ENCODE measurements at places on chromosomes 11 and 22.
A peak's percentile ranks its signal among the peaks of the same experiment; 100 is the strongest.

- DNase-seq, result no peak
Measured at GRCh38 chr11:90556026-90556425, 333.2 kb upstream of the CHORDC1 start.

GRCh38 chr11:92550411-92550810 lies 325.8 kb downstream of the FAT3 start:
- no peak for DNase-seq

- DNase-seq, result no peak
Measured at GRCh38 chr11:71213696-71214552, 38.5 kb downstream of the SHANK2 start.

GRCh38 chr11:65952052-65952521 lies 6.8 kb downstream of the TSGA10IP start:
- DNase-seq, result no peak

GRCh38 chr11:67605231-67606011 lies 1.3 kb upstream of the NDUFV1 start:
- DNase-seq, result no peak

- DNase-seq, result no peak
Measured at GRCh38 chr11:19357943-19358342, 117.2 kb upstream of the E2F8 start.

- peak; percentile 21 for DNase-seq
Measured at GRCh38 chr11:30535818-30536217, 50.3 kb downstream of the MPPED2 start.

DNA sequence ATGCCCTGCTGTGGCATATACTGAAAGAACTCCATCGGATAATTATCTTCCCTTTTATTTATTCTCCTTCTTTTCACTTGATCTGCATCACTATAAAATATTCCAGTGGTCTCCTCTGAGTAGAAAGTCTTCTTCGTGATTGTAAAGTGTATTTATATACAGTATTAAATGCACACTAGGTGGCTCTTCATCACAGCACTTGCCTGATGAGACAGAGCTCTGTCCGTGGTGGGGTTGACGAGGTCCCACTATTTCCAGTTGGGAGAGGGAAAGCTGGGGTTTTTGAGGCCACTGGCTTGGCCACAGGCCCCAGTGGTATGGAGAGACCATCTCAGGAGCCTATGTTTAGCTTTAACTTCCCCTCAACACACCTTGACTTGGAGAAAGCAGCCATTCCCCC lies 31.6 kb upstream of the ZBTB16 start:
- no peak for DNase-seq

- DNase-seq, result no peak
Measured at GRCh38 chr22:35518811-35519210, 21.8 kb upstream of the RASD2 start.

DNA sequence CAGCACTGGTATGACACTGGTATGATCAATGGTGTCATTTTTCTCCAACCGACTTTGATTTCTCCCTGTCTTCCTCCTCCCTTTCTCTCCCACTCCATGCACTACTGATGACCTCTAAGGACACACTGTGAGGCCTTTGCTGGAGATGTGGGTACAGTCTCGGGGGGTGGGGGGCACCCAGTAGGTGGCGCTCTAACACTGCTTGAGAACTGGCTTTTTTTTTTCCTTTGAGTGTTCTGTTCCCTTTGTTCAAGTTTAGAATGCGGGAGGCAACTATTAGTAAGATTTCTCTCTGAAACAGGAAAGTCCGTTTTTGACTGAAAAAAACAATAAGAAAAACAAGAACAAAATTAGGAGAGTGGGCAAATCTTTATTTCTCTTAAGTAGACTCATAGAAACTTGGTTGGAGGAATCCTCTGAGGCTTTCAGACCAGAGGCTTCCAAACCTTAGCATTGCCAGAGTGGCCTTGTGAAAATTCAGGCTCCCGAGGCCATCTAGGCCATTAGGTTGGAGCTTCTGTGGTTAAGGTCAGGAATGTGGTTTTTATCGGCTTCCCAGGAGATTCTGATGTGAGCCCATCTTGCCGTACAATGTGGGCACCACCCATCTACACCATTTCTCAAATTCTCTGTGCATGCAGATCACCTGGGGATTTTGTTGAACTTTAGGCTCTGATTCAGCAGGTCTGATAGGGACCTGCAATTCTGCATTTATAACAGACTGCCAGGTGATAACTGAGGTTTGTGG lies 43.2 kb downstream of the PANX1 start:
- peak; percentile 44 for DNase-seq

GRCh38 chr11:75369560-75370255 lies 18.2 kb upstream of the ARRB1 start:
- no peak for DNase-seq

GRCh38 chr11:107744736-107745135 lies 32.9 kb upstream of the SLN start:
- DNase-seq, result no peak

DNA sequence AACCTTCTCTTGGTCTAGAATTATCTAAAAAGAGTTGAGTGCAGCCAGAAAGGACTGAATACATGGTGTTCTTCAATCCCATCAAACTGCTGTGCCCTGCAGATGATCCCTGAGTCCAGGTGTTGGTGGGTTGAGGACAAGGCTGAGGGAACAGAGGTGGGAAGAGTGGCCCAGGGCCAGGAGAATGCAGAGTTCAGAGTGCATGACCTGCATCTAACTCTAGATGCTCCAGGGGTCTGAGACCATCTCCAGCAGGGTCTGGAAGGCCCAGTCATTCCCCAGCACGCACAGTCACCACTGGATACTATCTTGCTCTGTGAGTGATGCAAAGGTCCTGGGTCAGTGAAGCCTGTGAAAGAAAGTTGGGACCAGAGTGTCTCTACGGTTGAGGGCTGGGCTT lies 2.1 kb upstream of the VPREB1 start:
- DNase-seq, result no peak

DNA sequence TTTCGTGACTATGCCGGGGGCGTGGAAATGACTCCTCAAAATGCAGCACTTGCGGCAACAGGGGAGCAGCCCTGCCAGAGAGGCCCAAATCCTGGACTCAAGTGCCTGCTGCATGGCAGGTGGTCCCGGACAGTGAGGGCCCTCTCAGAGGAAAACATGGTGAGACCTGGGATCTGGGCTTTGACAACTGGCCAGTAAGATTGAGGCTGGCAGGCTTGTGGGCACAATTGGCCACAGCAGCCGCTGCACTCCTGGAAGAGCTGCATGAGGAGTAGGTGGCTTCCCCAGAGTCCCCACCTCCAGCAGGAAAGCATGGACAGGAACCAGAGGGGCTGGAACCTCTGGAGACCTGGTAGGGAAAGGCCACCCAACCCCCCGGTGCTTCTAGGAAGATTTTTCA lies 13.4 kb downstream of the LINC01488 start:
- no peak for DNase-seq

DNA sequence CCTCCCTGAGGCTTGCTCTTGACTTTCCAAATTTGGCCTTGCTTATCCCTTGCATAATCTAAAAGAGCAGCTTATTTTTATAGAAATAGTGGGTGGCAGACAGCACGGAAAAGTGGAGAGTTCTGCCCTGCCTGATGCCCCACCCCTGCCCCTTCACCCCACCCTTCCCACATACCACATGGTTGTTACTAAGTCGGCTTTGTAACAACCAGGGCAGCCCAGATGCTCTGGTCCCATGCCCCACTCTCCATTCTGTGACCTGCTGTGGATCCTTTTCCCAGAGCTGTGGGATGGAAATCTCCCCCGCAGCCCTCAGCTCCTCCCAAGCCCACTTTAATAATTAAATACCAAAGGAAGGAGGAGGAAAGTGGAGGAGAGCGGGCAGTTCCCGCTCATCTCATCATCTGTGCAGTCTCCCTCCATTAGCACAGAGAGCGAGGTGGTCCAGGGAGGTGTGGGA lies 10.9 kb downstream of the MRGPRF start:
- DNase-seq, result no peak

GRCh38 chr22:19559324-19559811 lies 35.2 kb upstream of the CLDN5 start:
- no peak for DNase-seq

DNA sequence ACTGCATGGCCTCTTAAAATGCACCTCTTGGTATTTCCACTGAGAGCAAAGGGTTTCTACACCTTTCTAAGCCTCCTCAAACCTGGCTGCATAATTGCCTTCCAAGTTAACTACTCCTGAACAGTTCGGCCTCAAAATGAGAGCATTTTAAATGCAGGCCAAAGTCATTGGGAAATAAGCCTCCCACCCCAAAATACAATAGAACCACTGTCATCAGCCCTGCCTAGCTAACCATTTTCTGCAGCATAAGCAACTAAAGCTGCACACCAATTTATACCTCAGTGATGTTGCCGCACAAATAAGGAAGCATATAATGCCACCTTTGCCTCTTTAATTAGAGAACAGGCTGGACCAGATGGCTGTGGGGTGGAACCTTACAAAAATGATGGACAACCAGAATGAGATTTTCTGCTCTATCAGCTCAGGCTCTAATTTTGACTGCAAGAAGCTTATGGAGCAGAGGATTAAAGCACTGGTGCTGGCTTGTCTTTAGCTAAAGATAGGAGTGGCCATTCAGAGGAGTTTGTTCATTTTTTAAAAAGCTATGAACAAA lies 4.3 kb downstream of the TOB2 start:
- no peak for DNase-seq

DNA sequence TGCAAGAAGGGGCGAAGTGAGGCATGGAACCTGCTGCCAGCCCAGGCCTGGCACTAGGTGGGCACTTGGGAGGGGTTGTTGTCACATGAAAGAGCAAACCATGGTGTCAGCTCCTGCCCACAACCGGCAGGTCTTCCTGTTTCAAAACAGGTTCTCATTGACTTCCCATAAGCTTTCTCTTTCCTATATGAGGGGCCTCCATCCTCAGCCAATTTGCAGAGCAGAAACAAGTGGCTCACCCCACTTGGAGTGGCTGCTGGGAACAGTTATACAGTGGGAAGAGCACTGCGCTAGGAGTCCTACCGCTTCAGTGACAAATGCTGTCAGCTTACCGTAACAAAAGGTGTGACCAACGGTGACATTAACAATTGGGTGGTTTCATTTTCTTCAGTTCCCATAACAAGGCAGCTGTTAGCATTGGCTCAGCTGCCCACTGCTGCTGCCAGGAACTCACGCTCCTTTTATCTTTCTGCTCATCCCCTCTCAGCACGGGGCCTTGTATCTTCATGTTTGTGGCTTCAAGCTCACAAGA lies 10.2 kb upstream of the SSTR3 start:
- DNase-seq, result no peak

DNA sequence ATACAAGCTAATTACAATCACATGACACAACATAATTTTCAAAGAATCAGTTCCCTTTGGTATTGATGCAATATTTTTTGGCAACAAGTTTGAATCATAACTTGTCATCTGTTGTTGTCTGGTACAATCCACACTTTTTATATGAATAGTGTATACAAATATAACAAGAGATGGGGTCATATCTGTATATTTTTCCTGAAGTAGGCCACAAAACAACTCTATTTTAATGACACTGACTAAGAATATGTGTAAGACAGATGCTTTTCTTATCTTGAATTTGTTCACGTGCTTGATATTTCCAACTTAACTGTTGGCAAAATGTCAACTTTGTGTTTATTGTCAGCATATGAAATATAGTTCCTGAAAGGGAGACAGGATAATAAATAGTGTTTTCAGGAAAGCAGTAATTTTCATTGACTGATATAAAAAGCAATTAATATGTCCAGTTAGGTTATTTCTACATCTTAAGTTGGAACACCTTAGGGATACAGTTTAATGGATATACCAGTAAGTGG lies 27.9 kb downstream of the NOX4 start:
- no peak for DNase-seq

GRCh38 chr22:29703569-29704195 lies 16.1 kb upstream of the CABP7 start:
- no peak for DNase-seq

Measured in fibroblast of skin of abdomen (primary cell).